ENCODE measurements at places on chromosomes 12 and 14.

GRCh38 chr12:46267575-46267824, 1.3 kb downstream of the SLC38A1 start:
- DNase-seq = no peak

GRCh38 chr14:85182282-85182681, 347.7 kb upstream of the FLRT2 start:
- no peak for DNase-seq

- DNase-seq = no peak
Measured at GRCh38 chr12:57242329-57242690, 8.7 kb downstream of the STAC3 start.

GRCh38 chr14:89618330-89618708, 201.3 kb upstream of the FOXN3 start:
- DNase-seq = no peak

GRCh38 chr14:81441626-81442134, 41.6 kb upstream of the STON2 start:
- no peak for DNase-seq

GRCh38 chr12:72491426-72491825, 219.3 kb downstream of the TRHDE start:
- no peak for DNase-seq
